ENCODE measurements at places on chromosomes 6 and 20.
A peak's percentile ranks its signal among the peaks of the same experiment; 100 is the strongest.

- DNase-seq = no peak
Measured at GRCh38 chr6:132060591-132060990, 109.4 kb upstream of the CCN2 start.

GRCh38 chr6:3867641-3868502 lies 18.7 kb downstream of the FAM50B start:
- DNase-seq = no peak

- DNase-seq = no peak
Measured at GRCh38 chr20:328027-328974, 2.9 kb downstream of the SOX12 start.

- DNase-seq = no peak
Measured at GRCh38 chr6:139982195-139982594, 607.7 kb upstream of the CITED2 start.

GRCh38 chr6:116529466-116530290 lies 15.8 kb downstream of the TRAPPC3L start:
- no peak for DNase-seq

DNA sequence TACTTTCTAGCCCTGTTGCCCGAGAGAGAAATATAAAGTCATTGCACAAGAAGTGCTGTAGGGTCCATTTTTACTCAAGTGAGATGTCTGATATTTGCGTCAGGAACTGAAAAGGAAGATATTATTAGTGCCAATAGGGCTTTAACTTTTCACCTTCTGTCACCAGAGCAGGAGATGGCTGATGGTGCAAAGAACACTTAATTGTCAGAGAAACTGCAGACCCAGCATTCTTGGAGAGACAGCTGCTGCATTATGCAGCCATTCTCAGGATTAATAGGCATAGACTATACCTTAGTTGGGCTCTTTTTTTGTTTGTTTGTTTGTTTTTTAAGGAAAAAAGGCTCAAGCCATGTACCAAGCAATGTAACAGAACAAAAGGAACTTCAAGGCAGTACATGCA lies 179.4 kb downstream of the RPS12 start:
- no peak for DNase-seq

GRCh38 chr6:130178692-130179091 lies 44.1 kb downstream of the SAMD3 start:
- no peak for DNase-seq

- DNase-seq = no peak
Measured at GRCh38 chr6:29637247-29637646, 4.3 kb upstream of the GABBR1 start.

DNA sequence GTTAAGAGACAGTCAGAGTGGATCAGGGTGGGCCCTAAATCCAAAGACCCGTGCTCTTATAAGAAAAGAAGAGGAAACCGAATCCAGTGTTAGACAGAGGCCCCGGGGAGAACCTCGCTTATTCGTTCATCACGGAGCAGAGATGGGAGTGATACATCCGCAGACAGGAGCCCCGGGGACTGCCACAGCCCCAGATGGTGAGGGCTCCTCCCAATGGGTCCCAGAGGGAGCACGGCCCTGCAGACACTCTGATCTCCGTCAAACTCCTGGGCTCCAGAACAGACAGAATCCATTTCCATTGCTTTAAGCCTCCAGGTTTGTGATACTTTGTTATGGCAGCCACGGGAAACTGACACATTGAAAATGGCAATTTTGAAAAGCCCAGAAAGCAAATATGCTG lies 47.0 kb downstream of the CDH4 start:
- DNase-seq = no peak

DNA sequence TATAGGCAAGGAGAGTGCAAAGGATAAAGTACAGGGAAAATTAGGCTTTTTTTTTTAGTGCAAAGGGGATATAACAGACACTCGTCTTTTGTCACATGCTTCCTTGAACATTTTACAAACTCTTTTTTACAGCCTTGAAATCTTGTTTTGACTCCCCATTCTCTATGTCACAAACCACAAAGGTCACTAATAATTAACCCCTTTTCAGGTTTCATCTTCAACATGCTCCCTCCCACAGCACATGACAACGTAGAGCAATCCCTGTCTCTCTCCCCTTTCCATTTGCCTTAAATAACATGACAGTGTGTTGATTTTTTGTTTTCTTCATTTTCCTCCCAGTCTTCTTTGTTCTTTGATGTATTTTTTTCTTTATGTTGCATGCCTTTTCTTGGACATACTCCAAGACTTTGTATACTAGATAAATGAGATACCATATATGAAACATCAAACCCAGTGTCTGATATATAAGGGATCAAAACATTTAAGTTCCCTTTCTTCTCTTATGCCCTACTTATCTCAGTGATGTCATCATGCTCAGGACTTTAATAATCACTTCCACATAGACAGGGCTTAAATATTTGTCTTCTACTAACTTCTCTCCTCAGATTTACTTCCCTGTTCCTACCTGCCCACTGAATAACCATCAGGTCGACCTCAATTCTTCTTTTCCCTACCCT lies 378.7 kb upstream of the HSF2 start:
- DNase-seq = no peak

DNA sequence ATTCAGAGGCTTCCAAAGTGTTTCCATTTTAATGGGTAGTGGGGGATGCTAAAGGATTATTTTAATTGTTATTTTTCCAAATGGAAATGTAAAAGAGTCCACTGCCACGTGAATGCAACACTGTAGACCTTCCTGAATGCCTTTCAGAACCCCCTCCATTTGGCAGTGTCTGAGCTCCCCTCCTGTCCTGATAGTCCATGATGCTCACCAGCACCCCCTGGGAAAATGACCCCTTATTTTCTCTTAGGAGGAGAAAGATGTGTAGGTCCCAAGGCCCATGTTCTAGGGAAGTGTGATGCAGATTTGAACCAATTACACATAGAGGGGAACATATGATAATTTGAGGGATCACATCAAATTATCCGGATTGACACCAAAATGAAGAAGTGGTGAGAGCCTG lies 46.8 kb upstream of the SH3BGRL2 start:
- no peak for DNase-seq

- DNase-seq = no peak
Measured at GRCh38 chr6:166156942-166157341, 10.7 kb downstream of the TBXT start.

- no peak for DNase-seq
Measured at GRCh38 chr6:8837343-8837742, 402.0 kb upstream of the SLC35B3 start.

- DNase-seq = no peak
Measured at GRCh38 chr6:136550045-136550329, 235 bp downstream of the MAP7 start.

- DNase-seq = peak; percentile 96
Measured at GRCh38 chr6:26025894-26026832, 61.1 kb upstream of the HFE start.

- no peak for DNase-seq
Measured at GRCh38 chr6:72941751-72942150, 283.5 kb downstream of the KHDC1L start.

- DNase-seq = no peak
Measured at GRCh38 chr6:75748003-75748742, 866 bp upstream of the MYO6 start.

GRCh38 chr6:66429210-66429609 lies 722.2 kb upstream of the EYS start:
- no peak for DNase-seq

DNA sequence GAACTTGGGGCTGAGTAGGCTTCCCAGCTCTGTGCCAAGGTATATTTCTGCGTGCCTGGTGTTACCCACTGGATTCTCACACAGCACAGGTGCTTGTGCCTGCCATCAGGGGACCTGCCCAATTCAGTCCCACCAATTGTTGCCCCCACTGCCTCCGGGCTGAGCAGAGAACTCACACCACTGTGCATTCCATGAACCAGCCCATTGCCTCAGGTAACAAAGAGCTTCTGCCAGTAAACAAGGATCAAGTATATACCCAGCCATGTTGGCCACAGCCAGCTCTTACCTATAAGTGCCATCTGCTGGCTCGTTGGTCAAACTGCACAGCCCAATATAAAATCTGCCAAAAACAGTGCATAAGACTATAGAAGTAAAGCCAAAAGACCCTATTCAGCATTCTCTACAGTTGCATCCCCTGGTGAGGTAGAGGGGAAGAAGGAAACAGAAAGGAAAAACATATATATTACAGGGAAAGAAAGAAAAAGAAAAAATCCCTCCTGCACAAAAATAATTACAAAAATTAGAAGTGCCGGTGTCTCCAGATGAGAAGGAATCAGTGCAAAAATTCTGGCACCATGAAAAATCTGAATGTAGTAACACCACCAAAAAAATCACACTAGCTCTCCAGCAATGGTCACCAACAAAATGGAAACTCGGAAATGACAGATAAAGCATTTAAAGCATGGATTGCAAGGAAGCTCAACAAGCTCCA lies 241.4 kb downstream of the IBTK start:
- peak; percentile 0 for DNase-seq

Measured in CD4-positive, alpha-beta T cell treated with Interferon gamma for 1 hour (primary cell).